ENCODE measurements at places on chromosomes 6 and 20.

DNA sequence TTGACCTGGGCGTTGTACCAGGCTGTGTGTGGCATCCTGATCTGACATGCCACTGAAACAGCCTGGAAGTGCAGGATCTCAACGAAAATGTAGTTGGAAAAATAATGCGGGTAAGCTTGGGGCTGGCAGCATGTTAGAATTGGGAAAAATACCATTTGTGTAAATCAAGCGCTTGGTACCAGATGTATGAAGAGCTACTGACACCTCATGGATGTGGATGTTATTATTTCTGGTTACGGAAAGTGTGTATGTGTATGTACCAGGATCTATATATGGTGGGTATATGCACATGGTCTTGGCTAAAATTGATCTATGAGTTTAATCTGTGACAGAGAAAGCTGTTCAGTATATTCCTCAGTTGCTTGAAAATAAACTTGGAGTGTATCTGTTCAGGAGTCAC lies 22.7 kb downstream of the HIVEP1 start:
- no peak for DNase-seq

DNA sequence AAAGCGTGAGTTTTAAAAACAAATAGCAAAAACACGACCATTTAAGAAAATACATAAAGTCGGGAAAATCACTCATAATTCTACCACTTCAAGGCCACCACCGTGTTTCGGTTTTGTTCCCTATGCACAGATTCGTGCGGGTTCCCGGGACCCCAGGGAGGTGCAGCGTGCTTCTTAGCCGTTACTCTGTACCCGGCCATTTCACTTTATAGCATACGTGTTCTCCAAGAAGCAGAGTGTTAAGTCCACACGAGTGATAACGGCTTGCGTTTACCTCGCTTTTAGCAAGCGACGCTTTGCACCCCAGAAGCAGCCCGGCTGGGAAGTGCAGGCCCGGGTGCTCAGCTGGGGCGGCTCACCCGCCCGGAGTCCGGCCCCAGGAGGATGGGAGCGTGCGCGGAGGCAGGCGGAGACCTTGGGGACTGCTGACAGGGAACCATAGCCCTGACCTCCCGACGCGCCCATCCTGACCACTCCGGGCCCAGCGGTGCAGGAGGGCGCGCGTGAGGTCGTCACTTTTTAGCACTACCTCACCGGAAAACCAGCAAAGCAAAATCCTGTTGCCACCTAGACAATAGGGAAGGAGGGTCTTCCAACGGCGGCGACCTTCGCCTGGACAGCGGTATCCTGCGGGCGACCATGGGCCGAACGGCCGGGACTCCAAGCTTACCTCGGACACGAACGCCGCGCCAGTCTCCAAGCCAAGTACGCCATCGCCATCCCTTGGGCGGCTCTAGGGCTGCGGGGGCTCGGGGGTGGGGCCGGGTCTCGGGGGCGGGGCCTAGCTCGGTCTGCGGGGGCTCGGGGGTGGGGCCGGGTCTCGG lies at the start of gene ECI2:
ECI2 (minus strand) TSS at position 735 of the 824 bp plus-strand sequence; CDS start at position 720, 15 bp downstream.
- peak; percentile 73 for DNase-seq

DNA sequence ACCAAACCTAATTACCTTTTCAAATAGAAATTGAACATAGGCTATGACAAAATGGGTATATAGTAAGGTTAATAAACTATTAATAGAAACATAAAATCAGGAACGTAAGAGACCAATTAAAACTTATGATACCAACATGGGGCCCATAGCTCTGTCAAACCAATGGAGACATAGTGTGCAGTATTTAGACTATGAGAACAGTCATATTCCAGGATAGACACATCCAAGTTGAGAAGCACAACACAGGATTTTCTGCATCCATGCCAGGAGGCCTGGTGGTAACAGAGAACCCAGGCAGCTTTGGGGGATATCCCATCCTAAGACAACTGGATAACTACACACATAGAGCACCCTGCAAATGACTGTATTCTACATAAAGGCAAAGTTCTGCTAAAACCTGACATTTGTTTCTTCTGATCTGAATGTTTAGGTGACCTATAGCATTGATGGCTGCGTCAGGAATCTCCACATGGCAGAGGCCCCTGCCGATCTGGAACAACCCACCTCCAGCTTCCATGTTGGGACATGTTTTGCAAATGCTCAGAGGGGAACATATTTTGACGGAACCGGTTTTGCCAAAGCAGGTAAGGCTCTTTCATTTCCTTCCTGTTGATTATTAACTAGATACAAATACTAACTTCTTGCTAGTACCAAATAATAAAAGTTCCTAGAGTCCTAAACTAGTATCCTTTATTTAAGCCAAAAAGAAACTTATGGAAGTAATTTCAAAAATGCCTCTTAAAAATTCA lies 202.7 kb downstream of the ARHGAP18 start:
- no peak for DNase-seq

DNA sequence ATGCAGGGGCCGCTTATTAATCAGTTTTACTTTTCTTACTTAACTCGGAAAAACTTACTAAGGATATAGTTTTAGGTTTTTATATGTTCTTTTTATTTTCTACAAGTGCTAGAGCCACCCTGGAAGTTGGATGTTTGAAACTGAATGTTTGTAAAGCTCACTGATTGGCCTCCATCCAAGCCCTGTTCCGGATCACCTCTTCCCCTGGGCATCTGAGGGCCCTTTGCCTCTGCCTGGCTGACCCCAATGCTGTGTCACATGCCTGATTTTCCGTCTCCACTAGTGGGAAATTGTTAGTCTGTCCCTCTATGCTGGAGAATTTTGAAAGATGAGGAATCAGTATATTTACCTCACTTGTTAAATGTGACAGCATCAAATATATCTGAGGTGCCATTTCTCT lies 79.3 kb downstream of the SLC35F1 start:
- no peak for DNase-seq

DNA sequence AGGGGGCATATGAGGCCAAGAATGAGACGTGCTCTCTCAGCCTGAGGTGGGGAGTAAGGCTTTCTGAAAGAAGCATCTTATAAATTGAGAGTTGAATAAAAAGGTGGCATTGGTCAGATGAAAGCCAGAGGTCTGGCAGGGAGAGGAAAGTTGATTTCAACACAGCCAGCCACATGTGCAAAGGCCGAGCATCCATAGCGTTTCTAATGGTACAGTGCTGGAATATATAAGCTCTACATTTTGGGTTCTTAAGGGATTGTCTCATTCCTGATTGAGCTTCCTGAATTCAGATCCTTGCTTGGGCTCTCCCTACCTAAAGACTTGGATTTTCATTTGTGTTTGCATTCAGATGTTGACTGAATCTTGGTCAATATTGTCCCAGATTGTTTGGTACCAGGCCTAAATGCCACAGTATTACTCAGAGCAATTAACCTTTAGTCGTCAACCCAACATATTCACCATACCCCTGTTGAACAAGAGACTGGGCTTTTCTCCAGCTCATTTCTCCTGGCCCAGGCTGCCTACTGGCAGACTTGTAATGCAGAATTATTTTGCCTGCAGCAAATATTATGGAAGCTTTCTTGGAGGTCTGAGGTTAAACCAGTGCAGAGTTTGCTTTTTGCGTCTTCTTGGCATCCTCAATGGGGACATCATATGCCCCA lies 14.5 kb upstream of the BCAS1 start:
- no peak for DNase-seq

DNA sequence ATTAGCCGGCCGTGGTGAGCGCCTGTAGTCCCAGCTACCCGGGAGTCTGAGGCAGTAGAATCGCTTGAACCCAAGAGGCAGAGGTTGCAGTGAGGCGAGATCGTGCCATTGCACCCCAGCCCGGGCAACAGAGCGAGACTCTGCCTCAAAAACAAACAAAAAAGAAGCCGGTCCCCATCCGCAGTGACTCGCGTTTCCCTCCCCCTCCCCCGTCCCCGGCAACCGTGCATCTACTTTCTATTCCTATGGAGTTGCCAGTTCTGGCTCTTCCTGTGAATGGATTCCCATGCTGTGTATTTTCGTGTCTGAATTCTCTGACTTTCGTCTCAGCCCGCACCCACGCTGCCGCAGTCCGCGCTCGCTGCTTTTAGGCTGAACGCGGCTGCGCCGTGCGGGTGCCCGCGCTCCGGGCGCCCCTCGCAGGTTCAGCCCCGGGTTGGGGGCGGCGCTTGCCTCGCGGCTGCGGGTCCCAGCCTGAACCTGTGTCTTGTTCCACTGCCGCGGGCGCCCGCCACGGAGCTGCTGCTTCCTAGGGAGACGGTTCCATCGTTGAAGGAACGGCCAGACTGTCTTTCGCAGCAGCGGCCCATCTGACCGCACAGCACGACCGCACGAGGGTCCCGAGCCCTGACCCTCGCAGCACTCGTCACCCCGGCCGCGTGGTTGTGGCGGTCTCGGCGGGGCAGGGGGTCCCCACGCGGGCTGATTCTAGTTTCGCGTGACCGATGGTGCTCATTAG lies 1.1 kb upstream of the MRGBP start:
- DNase-seq, result peak; percentile 88

DNA sequence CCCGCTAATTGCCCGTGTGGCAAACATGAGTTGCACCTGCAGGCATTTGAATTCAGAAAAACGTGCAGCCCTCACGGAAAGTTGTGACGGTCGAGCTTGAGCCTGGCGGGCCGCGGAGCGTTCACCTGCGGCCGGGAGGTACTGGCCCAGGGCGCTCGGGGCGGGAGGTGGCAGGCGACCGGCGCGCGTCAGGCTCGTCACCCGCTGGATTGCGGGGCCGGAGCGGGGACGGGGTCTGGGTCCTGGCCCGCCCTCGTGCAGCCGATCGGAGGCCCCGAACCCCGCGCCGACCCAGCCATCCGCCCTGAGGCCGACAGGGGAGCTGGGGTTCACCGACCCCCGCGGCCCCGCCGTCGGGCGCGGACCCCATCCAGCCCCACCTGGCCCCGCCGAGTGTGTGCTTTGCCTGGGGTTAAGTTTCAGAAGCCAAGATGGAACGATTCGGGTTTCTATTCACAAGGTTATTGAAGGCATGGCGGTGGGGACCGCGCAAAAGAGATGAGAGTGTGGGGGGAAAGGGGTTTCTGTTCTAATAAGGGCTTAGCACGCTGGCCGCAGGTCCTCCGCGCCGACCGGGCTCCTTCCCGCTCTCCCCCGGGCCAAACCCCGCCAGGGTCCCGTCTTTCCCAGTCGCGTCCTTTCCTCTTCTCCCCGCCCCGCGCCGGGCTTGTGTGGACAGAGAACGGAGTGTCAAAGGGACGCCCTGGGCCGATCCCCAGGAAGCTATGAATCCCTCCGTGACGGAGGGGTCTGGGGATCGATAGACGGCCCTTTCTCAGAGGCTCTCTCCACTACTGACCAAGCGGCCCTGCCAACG lies 1.6 kb upstream of the HEY2 start:
- DNase-seq, result peak; percentile 83

DNA sequence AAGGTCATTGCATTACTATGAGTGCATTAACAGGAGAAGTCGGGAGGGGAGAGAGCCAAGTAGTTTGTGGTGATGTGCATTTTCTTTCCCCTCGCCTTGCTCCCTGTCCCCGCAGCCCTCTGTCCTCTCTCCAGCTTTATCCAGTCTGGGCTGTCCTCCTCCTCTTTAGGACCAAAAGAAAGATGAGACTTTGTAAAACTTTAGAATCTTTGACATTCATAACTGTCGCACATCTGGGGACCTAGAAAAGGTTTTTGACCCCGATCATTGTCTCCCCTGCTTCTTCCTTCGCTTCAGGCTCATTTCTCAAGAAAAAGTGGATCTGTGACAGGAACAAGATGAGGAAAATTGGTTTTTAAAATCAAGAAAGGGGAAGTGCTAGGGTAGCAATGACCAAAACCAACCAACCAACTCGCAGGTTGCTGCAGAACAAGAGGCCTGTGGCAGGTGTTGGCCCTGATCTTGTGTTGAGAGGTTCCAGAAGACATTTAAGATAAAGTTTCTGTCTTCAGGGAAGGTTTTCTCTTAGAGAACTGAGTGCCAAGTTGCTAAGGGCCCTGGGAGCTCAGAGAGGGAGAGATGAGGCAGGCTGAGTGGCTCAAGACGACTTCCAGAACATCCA lies 17.6 kb downstream of the SYTL3 start:
- DNase-seq, result no peak

DNA sequence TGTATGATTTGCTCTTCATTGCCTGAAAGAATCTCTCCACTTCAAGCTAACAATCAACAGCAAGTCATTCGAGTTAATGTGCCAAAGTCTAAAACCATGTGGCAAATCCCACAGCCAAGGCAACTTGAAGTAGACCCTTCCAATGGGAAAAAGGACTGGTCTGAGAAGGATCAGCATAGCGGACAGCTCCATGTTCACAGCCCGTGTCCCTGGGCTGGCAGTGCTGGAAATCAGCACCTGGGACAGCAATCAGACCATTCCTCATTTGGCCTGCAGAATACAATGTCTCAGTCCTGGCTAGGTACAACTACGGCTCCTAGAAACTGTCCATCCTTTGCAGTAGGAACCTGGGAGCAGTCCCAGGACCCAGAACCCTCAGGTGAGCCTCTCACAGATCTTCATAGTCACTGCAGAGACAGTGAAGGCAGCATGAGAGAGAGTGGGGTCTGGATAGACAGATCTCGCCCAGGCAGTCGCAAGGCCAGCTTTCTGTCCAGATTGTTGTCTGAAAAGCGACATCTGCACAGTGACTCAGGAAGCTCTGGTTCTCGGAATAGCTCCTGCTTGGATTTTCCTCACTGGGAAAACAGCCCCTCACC lies 1.1 kb downstream of the GJA10 start:
- DNase-seq, result peak; percentile 26

DNA sequence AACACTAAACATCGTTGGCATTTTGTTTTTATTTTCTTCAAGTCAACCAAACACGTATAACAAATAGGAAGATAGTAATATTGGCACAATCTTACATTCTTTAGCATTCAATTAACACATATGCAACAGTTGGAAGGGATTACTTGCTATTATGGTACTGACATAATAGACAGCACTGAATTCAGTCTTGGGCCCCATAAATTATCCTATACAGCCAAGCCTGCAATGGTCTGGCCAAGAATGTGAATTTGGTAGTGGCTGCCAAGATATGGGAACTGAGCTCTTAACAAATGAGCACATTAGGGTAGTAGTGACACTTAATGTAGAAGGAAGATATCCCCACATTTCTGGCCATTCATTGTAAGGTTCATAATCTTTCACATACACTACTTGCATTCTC lies 44.8 kb upstream of the ARHGAP18 start:
- DNase-seq, result no peak

DNA sequence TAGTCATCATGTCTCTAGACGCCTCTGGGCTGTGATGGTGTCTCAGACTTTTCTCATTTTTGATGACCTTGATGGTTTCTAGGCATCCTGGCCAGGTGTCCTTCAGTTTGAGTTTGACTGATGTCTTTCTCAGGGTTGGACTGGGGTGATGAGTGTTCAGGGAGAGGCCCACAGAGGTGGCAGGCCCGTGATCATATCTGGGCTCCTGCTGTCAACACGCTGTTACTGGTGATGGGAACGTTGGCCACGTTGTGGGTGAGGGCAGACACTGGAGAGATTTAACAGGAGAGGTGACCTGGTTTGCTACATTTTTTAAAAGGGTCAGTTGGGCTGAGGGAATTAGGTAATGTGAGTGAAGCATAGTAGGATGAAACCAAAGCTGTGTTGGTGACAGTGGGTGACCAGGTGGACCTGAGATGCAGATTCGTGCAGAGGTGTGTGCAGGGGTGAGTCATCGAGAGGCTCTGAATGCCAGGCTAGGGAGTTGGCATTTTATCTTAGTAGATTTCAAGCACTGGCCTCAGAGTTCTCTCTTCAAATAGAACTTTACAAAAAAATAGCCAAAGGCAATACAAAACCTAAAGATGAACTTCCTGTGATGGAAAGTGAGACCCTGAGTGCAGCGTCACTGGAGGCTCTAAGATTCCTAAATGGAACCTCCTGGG lies 174.1 kb downstream of the CDH26 start:
- no peak for DNase-seq
